ENCODE measurements at places on chromosomes 1 and 21.
A peak's percentile ranks its signal among the peaks of the same experiment; 100 is the strongest.

GRCh38 chr1:4224684-4225467, 324.8 kb upstream of the C1orf174 start:
- DNase-seq, result no peak

- DNase-seq, result no peak
These were observed 55.4 kb upstream of the GRIK3 start for GRCh38 chr1:37089750-37090149.

DNA sequence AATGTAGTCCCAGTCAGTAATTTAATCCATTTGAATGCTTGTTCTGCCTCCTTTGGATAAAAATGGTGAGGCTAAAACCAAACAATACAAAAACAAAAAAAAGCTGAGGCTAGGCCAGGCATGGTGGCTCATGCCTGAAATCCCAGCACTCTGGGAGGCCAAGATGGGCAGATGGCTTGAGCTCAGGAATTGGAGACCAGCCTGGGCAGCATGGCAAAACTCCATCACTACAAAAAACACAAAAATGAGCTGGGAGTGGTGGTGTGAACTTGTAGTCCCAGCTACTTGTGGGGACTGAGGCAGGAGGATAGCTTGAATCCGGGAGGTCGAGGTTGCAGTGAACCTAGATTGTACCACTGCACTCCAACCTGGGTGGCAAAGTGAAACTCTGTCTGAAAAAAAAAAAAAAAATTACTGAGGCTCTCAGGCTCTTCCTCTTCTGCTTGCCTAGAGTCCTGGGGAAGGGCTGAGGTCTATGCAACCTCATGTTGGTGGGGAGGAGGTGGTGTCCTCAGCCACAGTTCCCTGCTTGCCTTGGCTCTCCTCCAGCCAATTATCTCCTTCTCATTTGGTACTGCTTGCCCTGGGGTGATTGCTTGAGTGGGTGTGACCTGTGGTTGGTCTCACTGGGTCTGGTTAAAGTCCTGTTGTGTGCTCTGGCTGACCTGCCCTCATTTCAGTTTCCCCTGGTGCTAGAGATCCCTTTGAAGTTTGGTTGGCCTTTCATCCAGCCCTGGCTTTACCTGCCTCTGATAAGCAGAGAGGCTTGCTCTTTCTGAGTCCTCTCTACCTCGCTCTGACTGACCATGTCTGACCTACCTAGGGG, 20.9 kb downstream of the S1PR1 start:
- no peak for DNase-seq

DNA sequence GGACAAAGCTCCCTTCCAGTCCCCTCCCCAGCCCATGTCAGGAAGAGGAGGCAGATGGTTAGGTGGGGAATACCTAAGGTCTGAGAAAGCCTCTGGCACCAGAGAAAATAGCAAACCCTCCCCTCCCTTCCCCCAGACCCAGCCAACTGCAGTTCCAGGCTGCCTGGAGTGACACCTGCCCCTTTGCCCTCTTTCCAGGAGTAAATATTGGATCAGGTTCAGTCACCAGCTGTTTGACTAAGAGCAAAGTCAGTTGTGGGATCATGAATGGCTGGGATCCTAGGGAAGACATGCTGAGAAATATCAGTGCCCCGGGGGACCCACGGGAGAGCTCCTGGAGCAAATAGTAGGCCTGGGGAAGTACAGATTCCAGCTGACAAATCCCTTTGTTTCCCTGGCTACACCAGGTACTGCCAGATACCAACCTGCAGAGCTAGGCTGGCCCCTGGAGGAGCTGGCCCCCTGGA, 12.2 kb upstream of the CDK18 start:
- no peak for DNase-seq

DNA sequence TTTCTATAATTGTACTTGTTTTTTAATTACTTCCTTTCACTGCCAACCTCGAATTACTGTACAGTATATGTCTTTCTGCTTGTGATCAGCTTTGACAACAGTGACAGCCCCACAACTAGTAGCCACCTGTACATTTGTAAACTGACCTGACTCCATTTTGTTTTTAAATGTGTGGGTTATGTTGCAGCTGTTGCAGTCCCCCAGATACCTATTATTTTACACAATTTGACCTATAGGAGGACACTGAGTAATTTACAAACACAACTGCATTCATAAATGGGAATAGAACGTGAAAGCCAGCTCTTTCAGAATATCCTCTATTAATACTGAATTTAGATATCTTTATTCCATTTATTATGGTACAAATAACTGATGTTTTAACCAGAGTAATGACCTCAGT, 2.5 kb upstream of the VAMP3 start:
- no peak for DNase-seq

GRCh38 chr1:153669606-153670005, 1.2 kb downstream of the ILF2 start:
- DNase-seq, result no peak

- DNase-seq, result no peak
These were observed 4.9 kb downstream of the GBP1 start for GRCh38 chr1:89060091-89060490.

- DNase-seq, result no peak
These were observed 47.1 kb downstream of the PTPN14 start for GRCh38 chr1:214504330-214504729.

- DNase-seq, result no peak
These were observed 13.7 kb downstream of the PODN start for GRCh38 chr1:53075761-53076163.

DNA sequence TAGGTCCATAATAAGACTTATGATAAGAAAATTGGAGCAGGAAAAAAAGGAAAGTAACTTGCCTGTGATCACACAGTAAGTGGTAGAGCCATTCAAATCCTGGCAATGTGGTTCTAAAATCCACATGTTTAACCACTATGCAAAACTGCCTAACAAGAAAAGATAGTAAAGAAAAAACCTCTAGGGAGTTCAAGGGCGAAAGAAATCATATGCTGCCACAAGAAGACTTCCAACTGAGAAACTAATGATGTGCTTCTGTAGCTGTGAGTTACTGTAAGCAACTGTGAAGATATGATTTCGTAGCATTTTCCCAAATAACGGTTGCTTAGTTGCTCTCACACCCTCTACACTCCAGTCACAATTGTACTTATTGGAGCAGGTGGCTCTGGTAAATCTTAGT, 20.9 kb upstream of the LYPLAL1 start:
- no peak for DNase-seq

GRCh38 chr1:89878256-89878655, 57.4 kb downstream of the LRRC8D start:
- no peak for DNase-seq

DNA sequence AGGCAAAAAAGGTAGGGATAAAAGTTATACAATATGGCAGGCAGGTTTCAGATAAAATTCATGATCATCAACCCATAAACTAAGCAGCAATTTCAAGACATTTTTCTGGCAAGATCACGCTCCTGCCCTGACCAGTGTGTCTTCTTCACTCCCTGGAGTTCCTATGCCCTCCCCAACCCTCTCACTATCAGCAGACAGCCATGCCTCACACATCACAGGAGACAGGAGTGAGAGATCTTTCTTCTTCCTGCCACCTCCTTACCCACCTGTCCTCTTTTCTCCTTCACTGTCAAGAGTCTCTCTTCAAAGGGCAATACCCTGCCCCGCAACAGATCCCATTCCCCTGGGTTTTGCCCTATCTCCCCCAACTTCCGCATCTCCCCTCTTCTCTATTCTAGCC, 28.4 kb downstream of the COA6 start:
- no peak for DNase-seq

DNA sequence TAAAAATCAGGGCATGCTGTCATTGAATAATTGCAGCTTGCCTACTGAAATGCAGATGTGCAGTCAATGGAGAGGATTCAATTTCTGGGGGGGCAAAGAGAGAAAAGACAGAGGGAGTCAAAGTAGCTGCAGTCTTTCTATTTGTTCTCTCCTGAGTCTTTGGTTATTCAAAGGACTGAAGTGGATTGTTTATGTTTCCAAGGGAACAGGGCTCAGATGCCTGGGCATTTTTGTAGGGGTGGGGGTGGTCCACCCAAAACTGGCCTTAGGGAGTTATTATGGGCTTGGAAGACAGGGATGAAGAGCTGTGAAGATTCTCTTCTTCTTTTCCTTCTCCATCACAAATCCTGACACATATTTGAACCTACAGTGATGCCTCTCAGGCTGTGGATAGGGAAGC, 408.8 kb upstream of the DAB1 start:
- no peak for DNase-seq

DNA sequence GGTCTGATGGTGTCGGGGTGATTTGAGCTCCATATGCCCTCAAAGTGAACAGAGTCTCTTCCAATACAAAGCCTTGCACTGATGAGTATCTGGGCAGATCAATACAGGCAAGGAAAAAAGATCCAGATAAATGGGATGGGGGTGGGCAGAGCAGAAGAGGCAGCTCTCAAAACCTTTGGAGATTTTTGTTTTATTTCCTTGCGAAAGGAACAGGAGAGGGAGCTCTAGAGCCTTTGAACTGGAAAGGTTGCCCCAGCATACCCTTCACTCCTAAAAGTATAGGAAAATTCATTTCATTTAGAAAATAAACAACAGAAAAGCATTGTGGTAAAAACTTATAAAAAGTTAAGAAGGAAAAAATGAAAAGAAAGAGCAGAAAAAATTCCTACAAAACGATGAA, 31.4 kb upstream of the OLIG2 start:
- DNase-seq, result no peak

DNA sequence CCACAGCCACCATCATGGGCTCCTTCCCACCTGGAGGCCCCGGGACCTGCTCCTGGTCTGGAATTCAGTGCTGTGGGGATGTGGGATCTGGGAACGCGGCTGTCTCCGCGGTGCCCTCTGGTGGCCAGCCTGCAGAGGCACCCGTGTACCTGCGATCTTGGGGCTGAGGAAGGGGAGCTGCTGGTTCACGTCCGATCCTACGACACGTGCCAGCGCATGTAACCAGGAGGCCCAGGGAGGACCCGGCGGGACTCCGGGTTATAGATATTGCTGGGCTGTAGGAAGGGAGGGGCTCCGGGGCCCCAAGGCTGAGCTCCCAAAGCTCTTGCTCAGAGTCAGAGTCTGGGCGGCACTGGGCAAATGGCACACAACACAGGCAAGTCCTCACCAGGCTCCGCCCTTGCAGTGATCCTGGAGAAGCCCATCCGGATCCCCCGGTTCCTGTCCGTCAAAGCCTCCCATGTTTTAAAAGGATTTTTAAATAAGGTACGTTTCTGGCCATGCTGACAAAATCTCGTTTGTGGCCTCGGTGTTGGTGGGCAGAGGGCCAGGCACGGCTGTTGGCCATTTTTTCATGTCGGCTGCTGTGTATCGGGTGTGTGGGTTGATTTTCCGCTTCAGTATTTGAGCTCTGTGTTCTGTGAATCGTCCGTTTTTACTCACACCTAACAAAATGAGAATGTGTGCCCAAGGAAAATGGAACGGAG, 20.1 kb downstream of the FAAP20 start:
- peak; percentile 43 for DNase-seq

DNA sequence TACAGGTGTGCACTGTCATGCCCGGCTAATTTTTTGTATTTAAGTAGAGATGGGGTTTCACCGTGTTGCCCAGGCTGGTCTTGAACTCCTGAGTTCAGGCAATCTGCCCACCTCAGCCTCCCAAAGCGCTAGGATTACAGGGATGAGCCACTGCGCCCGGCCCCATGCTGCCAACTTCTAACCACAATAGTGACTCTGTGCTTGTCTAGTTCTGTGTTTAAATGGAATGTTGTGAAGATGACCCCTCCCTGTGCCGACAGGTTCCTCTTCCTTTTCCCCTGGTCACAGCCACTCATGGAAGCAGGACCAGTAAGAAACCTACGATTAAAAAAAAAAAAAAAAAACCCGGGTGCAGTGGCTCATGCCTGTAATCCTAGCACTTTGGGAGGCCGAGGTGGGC, 4.7 kb downstream of the MAP1LC3C start:
- no peak for DNase-seq

- DNase-seq, result peak; percentile 23
These were observed 3.5 kb downstream of the PPP1R15B start for GRCh38 chr1:204408074-204408507.

DNA sequence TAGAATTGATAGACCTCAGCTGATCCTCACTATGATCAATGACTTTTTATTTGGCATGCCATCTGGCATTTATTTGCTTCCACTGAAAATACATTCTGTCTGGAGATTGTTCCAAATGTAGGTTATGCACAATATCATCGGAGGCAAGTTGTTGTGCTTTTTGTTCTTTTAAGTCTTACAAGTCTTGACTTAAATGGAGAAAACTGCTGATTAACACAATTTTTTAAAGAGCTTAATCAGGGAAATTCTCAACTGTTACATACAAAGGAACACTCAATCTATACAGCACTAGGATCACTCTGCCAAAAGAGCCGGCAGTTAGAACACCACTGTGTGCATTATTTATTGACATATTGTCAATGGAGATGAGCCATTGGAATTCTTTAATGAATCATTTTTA, 19.2 kb downstream of the CYYR1 start:
- no peak for DNase-seq

DNA sequence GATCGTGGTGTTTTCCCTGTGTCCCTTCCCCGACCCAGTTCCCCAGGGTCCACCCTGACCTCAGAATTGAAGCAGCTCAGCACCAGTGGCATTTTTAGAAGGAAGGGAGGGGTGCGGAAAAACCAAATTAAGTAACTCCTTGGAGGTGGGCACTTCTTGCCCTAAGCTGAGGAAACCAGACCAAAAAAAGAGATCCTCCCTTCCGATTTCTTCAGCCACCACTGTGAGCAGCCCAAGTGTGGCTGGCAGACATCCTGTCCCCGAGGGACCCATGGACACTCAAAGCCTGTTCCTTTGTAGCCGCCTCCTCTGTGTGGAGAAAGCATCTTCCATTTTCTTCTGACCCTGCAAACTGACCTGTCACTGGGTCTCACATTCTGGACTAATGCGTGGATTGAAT, 31.3 kb downstream of the KIRREL1 start:
- no peak for DNase-seq

DNA sequence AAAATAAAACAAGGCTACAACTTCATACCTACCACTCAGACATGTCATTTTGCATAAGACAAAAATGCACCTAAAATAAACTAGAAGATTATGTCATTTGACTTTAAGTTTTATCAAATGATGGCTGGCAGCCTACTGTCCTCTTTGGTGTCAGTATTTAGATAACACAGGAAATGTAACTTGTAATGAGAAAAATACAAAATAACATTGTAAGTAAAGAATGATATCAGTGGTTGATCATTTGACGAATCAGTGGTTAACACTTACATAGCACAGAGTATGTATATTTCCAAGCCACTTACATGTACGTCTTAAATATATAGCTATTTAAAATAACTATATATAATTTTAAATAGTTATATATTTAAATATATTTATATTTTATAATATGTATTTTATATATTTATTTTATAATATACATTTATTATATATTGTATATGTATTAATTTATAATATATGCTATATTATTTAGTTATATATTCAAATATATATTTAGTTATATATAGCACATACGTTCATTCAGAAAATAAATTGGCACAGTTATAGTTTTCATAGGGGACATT, 44.1 kb downstream of the ZNF678 start:
- no peak for DNase-seq
